ENCODE measurements at places on chromosomes 1 and 21. TPM values are rescaled to one million over a fixed set of nuclear protein-coding genes. Genes with fewer than 3 reads are reported as not detected.

DNA sequence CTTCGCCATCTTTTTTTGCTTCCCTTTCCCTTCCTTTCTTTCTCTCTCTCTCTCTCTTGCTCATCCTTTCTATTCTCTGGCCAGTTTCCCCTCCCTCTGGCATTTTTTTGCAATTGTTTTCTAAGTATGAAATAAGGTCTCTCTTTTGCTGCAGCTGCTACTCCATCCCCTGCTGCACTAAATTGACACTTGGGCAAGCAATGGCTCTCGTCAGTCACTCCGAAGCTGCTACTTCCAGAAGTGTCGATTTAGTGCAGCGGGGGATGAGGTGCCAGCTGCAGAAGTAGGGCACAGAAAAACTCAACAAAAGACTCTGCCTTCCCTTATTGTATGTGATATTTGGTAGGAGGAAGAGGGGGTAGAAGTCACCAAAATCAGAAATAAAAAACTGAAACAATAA, 642.3 kb downstream of the RWDD3 start:
- no peak for DNase-seq

KIAA1614 gene
- 11.5 TPM for total RNA-seq

DNA sequence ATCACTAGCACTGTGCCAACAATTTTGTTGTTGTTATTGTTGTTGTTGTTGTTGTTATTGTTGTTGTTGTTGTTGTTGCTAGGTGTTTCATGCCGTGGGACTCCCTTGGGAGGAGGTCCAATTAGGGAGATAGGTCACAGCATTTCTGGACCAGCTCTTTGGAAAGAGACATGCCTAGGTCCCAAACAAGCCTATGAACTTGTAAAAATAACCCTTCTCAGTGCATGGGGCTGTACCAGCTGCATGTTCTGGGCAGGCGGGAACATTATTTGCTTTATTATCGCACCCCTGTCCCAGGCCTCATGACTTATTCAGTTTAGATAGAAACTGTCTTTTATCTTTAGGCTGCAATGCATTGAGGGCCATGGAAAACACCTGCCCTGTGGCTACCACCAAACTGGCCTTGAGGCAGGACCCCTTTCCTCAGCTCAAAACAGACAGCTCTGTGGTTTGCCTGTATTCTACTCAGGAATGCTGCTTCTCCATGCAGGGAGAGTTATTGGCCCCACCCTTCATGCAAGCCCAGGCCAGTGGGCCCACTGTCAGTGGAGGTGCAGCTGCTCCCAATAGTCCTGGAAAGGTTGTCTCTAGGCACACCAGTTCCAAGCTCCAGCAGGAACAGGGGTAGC, 386.5 kb upstream of the BRINP3 start:
- no peak for DNase-seq

GRCh38 chr1:155105604-155106011, 22.1 kb upstream of the EFNA1 start:
- peak; percentile 84 for DNase-seq

- DNase-seq, result peak; percentile 88
Measured at GRCh38 chr1:23838401-23838866, 13.2 kb upstream of the HMGCL start.

Data from right cardiac atrium (tissue), 5 donors.